ENCODE measurements at places on chromosomes 5 and 9.

DNA sequence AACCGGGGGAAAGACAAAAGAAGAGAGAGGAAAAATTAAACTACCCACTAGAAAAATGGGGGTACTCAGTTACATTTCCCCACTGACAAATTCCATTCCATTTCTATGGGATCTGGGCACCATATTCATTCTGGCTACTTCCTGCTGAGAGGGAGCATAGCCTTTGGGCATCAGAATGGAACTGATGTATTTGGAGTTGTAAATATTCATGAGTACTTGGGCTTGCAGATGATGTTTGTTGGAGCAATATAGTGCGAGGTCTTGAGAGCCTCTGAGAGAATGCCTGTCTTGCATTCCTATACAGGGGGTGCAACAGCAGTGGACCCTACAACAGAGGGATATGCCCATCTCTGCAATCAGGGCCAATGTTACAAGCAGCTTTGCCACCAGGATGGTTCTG, 16.7 kb downstream of the GMCL2 start:
- DNase-seq = no peak

DNA sequence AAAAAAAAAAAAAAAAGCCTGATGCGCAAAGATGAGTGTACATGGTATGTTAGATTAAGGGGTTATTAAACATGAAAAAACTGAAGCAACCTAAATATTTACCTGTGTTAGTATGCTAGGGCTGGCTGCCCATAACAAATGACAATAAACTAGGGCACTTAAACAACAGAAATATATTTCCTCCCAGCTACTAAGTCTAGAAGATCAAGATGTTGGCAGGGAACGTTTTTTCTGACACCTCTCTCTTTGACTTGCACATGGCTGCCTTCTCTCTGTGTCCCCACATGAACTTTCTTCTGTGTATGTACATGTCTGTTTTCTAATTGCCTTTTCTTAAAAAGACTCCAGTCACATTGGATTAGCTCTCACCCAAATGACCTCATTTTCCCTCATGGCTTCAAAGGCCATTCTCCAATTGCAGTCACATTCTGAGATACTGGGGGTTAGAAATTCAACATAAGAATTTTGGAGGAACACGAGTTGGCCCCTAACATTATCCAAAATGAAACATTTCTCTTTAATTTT, 694.5 kb downstream of the CDH9 start:
- DNase-seq = no peak

DNA sequence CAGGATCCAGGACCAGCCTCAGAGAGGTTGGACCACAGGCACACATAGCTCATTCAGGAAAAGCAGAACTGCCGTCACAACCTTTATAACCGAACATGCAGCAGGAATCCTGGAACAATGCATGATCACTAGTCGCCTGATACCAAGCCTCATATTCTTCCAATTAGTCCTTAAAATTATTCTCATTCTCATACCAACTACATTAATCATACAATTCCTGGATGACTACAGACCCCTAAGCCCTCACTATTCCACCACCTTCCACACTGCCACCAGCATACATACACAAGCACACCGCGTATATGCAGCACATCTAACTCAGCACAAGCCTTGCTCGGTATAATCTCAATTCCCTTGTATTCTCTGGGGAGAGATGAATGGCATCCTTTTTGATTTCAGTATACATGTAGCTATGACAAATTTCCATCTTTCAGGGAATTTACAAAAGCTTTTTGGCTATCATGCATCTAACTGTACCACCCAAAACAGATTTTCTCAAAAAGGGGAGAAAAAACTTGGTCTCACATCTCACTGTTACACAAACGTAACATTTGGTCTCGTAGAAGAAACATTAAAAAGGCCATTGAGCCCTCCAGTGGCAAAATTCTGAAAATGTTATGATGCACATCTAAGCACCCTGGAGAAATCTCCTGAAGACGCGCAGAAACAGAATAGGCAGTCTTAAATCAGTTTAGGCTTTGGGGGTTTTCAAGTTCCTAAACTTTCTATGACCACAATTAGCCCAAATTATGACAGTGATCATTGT, 46.2 kb downstream of the MCTP1 start:
- DNase-seq = no peak

DNA sequence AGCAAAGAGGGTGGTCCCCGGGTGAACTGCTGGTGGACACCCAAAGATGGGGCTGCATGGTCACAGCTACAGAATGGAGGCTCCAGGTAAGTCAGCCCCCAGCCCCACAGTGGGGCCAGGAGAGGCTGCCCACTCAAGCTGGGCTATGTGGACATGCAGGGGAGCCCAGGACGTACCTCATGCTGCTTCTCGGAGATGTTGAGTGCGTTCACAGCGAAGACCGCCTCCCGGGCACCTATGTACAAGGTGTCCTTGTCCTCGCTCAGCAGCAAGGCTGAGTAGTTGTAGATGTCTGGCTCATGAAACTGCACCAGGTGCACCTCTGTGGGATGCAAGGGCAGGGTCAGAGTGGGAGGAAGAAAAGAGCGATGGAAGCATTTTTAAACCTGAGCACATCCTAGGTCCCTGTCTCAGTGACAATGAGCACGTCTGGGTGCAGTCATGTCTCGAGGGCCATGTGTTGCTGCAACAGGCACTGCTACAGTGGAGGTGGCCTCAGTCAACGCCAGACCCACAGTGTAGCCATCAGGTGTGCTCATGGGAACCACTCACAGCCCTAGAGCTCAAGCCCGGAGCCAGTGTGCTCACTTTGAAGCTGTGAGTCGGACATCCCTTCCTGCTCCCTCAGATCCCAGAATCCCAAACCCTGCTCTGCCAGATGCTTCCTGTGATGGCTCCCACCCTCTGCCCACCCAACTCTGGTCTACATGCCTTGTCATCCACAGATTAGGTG, 84.6 kb downstream of the SECISBP2 start:
- no peak for DNase-seq

- no peak for DNase-seq
Measured at GRCh38 chr5:139019880-139020279, 144.7 kb upstream of the LRRTM2 start.

- no peak for DNase-seq
Measured at GRCh38 chr5:168651648-168652047, 72.5 kb upstream of the PANK3 start.

GRCh38 chr9:83342006-83342405, 196.2 kb downstream of the FRMD3 start:
- no peak for DNase-seq

GRCh38 chr5:44384816-44385215, 4.4 kb downstream of the FGF10 start:
- no peak for DNase-seq

DNA sequence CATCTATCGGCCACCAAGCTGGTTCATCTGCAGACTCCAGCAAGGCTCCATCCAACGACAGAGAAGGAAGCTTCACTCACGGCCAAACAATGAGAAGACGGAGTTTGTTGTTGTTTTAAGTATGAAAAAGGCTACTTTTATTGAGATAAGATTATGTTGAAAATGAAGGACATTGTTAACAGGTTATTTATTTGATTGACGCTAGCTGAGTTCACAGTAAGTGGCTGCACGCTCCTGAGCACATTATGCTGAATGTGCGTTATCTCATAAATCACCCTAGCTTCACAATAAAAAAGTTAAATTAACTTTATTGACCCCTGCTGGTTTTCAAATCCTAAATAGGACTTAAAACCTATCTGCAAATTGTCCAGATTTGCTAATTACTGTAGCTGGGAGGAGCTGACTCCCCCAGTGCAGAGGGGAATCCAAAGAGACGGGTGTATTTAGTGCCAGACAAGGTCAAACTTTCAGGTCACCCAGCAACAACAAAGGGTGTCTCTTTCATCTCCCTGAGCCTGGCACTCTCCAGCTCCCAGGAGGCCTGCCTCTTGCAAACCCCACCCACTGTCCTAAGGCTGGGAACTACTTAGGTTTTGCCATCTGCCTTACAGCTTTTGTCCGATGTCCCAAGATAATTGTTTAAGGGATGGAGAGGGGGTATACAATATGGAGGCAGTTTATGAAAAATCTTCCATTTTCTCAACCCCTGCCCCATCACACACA, 129.2 kb downstream of the ZDHHC21 start:
- no peak for DNase-seq

DNA sequence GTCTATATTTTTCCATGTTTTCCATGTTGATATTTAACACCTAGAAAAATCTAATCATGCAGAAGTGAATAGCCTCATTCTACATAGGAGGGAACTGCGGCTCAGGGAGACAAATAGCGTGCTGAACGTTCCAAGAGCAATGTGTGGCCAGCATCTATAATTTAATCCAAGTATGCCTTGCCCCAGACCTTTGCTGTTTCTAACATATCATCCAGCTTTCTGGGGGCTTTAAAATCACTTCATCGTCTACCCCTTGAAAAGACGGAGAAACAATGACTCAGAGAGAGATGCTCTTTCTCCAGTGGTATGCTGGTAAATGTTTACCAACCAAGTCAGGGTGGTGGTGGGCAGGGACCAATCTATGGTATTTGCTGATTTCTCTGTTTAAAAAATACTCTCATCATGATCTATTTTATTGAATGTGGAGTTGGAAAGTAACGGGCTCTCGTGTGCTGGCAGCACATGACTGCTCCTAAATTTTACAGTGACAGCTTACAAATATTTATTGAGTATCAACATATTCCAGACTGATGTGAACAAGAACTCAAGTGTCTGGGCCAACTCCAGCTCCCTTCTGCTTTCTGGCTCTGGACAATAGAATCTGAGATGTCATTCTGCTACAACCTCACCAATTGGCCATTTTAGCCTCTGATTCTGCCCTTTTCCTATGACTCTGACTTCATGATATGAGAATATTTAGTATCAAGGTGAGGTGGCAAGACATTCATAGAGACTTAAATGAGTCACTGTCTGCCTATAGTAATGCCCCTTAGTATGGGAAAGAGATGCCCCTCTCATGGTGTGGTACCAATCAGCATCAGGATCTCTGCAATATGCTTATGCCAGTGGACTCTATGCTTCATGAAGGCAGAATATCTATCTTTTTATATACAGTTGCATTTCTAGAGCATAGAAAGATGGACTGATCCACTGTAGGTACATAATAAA, 407.4 kb upstream of the TNC start:
- no peak for DNase-seq

DNA sequence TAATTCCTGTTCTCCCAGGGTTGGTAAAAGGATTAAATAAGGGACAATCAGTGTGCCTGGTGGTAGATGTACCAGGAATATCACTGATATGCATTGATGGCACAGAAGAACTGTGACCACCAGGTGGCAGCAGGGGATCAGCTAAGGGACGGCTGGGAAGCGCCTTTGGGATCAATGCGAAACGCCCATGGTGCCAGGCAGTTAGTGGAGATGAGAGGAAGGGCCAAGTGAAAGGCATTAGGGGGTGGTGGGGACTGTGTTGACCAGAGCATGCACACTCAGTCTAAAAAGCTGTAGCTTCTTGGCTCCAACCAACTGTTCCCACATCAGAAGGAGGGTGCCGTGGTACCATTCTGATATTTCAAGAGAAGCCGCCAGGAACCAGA, 55.6 kb downstream of the ARHGEF37 start:
- DNase-seq = peak; percentile 83

DNA sequence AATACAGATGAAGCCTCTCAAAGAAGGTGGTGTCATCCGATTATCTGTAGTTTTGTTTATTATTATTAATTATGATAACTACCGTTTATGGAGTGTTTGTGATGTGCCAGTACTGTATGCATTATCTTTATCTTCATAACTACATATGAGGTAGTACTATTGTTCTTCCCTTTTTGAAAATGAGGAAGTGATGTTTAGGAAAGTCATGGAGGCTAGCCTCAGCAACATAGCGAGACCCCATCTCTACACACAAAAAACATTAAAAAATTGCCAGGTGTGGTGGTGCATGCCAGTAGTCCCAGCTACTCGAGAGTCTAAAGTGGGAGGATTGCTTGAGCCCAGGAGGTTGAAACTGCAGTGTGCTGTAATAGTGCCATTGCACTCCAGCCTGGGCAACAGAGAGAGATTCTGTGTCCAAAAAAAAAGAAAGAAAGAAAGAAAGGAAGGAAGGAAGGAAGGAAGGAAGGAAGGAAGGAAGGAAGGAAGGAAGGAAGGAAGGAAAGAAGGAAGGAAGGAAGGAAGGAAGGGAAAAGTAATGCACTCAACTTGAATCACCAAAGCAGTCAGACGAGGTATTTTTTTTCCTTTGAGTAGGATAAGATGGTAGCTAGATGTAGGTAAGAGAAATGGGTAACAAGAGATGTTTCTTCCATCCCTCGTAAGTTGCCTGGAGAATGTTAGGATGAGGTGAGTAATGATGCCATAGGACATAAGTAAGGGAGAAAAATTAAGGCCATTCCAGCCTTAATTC, 47.8 kb downstream of the PAM start:
- DNase-seq = no peak

- no peak for DNase-seq
Measured at GRCh38 chr5:31124026-31124425, 69.5 kb upstream of the CDH6 start.

DNA sequence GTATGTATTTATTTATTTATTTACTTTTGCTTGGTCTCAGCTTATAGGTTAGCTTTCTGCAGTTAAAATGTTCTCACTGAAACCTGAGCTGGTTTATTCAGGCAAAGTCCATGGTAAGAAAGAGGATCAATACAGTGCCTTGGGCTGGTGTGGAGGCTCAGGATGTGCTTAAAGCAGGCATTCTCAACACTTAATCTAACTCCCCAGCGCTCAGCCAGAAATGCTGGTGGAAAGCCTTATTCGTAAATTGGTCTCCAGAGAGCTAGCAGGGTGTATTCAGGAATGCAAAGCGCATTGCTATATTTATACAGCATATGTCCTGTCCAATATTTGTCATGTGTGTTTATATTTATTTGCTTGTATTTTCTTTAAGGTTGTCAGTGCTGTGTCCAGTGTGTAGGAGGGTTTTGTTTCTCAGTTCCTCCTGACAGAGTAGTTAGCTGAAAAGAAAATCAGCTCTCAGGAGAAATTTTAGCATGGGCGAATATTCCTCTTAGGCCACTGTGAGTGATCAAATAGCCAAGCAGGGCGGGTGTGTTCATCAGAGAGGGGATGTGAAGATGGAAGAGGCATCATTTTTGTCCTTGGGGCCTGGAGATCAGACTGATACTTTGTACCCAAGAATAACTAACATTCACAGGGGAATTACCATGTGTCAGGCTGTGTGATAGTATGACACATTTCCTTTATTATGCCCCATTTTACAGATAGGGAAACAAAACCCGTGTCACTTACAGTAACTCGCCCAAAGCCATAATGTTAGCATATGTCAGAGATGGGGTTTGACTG, 65.8 kb downstream of the DOCK2 start:
- no peak for DNase-seq

GRCh38 chr5:122172207-122172606, 42.9 kb downstream of the ZNF474 start:
- no peak for DNase-seq

DNA sequence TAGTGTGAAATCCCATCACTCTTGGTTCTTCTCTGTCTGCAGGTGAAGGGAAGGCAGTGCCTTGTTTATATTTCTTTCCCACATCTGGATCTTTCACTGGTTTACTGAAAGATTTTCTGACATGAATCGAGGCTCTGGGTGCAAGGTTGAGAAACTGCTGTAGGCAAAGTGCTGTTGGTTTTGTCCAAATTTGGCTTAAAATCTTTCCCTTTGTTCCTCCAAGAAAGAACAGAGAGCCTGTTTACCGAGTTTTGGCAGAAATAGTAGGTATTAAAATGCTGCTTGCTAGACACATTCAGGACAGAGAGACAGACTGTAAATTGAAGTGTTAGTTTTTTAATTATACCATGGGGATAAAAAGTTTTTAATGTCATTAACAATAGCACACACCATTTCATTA, 21.5 kb downstream of the SKP2 start:
- no peak for DNase-seq

Measured in mucosa of gallbladder (tissue), 1 donor.